ENCODE measurements at places on chromosomes 7 and 10.

DNA sequence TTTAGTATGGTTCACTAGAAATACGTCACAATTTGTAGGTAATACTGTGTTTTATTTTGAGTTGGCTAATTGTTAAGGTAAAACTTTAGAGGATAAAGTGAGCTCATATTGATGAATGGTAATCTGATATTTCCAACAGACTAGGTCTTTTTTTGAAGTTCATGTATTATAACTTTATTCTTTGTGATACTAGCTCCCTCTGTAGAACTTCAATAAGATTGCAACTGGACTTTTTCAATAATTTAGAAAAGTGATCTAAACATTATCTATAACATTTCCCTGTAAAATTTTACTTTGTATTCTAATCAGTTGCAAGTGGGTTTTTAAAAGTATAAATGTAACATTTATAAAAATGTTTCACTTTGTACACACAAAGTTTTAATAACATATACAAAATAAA lies 83.5 kb downstream of the ADK start:
- no peak for DNase-seq

- DNase-seq = no peak
Measured at GRCh38 chr10:504121-504611, 185.3 kb downstream of the DIP2C start.

DNA sequence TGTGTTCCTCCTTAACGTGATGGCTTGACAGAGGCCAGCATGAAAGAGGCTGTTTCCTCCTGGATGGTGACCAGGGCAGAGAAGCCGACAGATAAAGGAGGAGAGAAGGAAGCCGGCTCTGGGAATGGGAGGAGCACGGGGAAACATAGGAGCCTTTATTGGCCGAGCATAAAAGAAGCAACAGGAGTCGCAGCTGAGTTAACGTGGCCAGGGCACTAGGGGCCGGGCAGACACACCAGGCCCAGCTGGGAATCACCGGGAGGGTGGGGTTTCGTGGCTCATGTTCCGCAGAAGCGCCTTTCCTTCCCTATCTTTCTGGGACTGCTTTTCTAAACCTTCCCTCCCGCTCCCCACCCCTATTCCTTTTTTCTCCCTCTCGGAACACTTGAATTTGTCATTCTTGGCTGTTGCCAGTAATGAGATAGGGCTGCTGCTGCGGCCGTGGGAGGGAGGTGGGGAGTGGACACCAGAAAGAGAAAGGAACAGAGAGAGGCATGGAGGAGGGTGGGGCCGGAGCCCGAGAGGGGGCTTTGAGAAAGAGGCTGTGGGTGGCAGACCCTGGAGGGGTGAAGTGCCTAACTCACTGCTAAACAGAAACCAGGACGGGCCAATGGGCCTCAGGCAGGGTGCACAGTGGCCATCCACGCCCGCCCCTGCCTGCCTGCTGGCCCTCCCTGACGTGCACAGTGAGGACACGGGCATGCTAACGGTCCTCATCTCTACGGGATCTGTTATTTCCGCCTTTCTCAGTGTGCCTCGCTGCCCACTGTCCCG lies 65.2 kb downstream of the COL13A1 start:
- no peak for DNase-seq

DNA sequence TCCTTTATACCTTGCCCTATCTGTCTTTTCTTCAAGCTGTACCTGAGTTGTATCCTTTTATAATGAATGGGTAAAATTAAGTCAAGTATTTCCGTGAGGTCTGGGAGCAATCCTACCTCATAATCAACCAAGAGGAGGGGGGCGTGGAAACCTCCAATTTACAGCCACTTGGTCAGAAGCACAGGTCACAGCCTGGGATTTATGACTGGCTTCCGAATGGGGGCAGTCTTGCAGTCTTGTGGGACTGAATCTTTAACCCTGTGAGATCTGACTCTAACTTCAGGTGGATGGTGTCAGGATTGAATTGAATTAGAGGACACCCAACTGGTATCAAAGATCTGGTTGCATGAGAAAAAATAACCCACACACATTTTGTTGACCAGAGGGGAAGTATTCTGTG lies 23.5 kb upstream of the KCNMA1 start:
- no peak for DNase-seq

- no peak for DNase-seq
Measured at GRCh38 chr10:71782917-71783490, 9.7 kb upstream of the VSIR start.

DNA sequence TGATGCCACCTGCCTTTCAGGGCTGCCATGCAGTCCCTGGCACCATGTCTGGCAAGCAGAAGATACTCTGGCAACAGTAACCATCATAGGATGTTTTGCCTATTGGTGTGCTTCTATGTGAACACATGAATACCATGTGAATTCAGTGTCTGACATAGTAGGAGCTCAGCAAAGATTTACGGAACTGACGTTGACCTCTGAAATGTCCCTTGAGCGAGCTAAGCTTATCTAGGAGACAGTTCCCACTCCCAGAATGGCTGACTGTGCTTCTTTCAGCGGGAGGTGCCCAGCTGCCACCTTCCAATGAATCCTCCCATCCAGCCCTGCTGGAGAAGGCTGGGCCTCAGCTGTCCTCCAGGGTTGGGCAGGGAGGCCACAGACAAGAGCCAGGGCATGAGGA lies 71.2 kb upstream of the LRRC18 start:
- DNase-seq = no peak

DNA sequence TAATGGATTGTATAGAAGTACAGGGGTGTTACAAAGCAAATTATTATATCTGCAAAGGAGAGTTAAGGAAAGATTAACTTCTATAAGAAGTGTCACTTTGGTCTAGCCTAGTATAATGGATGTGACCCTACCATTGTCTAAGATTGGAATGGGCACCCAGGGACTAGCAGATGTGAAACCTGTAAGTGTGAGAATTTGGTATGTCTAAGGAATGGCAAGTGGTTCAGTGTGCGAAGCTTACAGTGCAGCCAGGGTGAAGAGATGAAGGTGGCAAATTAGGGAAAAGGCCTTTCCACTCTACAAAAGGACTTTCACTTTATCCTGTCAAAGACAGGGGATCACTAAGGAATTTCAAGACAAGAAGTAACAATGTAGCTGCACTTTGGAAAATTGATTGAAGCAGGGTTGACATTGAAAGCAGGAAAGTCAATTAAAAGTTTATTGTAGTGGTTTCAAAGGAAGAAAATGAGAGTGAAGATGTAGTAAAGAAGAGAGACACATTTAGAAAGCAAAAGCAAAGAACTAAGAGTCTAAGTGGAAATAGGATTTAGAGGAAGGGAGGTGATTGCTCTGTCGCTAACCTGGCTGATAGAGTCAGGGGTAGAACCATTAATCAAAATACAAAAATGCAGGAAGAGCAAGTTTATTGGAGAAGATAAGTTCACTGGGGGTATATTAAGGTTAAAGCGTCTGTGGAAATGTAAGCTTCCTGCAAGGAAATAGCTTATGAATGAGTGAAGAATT lies 47.4 kb downstream of the KCND2 start:
- DNase-seq = no peak

- DNase-seq = no peak
Measured at GRCh38 chr10:25300073-25300472, 125.3 kb downstream of the GPR158 start.

- DNase-seq = no peak
Measured at GRCh38 chr7:105662998-105663397, 81.7 kb upstream of the EFCAB10 start.

DNA sequence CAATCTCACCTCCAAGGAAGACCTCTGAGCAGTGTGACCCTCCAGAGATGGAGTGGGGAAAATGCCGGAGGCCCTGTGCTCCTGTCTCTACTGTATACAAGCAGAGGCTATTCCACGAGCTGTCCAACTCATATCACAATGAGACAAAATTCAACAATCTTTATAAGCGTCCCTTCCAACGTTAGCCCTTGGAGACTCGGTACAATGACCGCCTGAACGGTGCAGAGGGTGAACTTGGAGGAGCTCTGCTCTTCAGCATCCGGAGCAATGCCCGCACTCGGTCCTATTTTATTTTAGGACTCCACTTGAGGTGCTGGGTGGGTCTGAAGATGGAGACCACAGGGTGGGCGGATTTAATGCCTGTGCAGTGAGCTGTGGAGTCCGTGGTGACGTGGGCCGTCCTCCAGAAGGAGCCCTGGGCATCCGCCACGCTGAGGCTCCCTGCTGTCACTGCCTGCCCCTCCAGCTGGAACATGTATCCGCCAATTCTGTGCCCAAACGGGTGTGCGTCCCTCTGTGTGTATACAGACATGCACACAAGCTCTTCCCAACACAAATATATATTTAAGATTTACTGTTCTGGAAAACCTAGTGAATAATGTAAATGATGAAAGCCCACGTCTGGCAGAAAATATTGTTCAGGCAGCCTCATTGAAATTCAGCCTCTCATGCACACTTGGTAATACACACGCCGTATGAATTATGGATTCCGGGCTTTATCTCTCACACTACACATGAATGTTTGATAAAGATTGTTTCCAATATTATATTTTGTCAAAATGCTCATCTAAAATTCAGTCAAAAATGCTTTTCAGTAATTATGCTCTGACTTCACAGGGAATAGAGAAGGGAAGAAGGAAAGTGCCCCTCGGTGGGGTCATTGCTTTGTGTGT lies 239.9 kb upstream of the ZMIZ1 start:
- DNase-seq = no peak

DNA sequence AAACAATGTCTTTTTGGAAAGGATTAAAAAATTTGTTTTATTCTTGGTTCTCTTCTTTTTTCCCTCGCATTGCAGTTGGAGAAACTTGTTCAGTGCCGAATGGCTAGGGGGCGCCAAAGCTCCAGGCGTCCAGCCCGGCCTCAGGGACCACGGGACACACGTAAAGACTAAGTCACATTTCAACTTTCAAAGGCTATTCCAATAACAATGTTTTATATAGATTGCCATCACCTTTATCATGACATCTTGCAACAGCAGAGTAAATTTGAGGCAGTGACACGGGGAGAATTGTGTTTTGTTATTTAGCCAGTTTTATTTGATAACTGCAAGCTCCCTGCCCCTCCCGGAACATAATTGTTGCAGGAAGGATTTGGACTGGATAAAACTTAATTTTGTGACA lies 2.2 kb upstream of the IGFBP3 start:
- no peak for DNase-seq

GRCh38 chr7:21364801-21365271 lies 63.0 kb upstream of the SP4 start:
- no peak for DNase-seq

DNA sequence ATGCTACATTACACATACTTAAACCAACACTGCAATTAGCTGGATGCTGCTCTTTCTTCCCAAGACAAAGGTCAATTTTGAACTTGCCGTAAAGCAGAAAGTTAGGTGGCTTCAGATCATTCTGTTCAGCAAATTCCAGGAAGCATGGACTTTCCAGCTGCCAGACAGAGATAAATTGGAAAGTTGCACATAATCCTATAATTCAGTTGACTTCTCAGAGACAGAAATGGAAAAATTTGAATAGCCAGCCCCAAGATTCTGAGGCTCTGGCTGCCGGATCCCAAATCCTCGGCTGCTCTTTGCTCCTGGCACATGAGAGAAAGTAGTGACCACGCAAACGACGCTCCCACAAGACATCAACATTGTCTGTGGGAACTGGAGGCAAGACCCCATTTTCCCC lies 105.0 kb upstream of the VIPR2 start:
- DNase-seq = no peak

DNA sequence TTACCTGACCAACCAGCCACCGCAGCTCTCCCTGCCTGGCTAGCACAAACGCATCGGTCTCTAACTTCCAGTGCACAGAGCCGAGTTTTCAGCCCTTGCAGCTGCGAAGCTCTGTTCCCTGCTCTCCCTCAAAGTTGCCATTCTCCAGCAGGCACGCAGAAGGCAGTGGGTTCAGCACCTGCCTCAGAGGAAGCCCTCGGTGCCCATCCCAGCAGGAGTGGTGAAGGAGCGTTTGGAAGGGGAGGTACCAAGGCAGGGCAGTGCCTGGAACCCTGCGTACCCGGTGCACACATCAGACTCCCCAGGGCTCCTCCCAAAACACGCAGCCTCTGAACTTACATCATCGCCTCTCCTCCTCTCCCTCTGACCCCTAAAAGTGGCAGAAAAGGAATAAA lies 1.7 kb upstream of the STK32C start:
- DNase-seq = no peak

DNA sequence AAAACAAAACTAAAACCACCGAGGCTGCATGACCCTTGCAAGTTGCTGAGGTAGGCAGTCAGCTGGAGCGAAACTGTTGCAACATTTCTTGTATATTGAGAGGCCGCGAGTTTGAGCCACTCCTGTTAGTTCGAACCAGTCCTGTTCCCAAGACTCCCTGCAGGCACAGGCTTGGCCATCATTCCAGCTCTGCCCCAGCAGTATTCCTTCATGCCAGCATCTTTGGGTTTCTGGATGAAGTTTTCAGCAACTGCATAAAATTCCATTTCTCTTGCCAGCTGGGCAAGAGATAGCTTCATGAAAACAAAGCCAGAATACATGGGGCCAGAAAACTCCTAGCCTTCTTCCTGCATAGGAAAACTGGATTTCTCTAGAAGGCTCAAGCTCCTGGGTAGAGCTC lies 207.6 kb downstream of the FRMD4A start:
- no peak for DNase-seq

All from stimulated activated CD4-positive, alpha-beta T cell treated with anti-CD3 and anti-CD28 coated beads, Interleukin-15, amount 100 ng/mL, for 1 hour (primary cell).